ENCODE measurements at places on chromosomes 2 and 18.

GRCh38 chr18:14221689-14222088 lies 89.5 kb upstream of the ZNF519 start:
- no peak for DNase-seq

DNA sequence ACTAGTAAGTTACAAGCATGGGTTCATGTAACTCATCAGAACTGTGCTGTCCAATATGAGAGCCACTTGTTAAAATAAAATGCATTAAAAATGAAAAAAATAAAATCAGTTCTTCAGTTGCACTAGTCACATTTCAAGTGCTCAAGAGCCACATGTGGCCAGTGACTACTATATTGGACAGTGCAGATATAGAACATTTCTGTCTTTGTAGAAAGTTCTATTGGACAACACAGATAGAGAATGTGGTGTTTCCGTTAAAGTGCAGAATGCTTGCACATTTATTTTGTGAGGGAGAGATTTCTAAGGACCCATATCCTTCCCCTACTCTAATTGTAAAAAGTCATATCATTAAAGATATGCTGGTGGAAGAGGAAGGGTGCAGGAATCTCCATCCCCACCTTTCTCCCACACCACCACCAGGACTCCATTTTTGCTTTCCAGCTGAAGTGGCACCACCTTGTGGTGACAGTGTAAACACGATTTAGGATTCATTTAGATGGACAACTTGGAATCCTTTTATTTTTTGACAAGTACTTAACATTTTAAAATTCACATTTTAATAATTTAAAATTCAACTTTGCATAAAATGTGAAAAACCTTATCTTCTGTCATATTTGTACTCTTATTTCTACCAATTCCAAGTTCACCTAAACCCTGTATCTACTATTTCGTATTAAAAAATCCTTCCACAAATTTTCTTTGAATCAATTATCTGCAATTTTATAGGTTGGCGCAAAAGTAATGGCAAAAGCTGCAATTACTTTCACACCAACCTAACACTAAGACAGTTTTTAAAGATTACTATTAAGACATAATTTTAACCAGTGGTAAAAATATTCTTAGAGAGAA lies 9.4 kb upstream of the CD302 start:
- no peak for DNase-seq

- no peak for DNase-seq
These were observed 134.4 kb upstream of the SLC1A4 start for GRCh38 chr2:64854773-64855237.

- DNase-seq: no peak
These were observed 143.0 kb downstream of the ZNF516 start for GRCh38 chr18:76351961-76352581.

DNA sequence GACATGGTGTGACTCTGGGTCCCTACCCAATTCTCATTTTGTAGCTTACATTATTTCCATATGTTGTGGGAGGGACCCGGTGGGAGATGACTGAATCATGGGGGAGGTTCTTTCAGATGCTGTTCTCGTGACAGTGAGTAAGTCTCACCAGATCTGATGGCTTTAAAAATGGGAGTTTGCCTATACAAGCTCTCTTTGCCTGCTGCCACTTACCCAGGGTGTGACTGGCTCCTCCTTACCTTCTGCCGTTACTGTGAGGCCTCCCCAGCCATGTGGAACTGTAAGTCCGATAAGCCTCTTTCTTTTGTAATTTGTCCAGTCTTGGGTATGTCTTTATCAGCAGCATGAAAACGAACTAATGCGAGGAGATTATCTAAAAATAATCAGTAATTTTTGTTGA lies 1683.2 kb upstream of the SLC39A10 start:
- no peak for DNase-seq

DNA sequence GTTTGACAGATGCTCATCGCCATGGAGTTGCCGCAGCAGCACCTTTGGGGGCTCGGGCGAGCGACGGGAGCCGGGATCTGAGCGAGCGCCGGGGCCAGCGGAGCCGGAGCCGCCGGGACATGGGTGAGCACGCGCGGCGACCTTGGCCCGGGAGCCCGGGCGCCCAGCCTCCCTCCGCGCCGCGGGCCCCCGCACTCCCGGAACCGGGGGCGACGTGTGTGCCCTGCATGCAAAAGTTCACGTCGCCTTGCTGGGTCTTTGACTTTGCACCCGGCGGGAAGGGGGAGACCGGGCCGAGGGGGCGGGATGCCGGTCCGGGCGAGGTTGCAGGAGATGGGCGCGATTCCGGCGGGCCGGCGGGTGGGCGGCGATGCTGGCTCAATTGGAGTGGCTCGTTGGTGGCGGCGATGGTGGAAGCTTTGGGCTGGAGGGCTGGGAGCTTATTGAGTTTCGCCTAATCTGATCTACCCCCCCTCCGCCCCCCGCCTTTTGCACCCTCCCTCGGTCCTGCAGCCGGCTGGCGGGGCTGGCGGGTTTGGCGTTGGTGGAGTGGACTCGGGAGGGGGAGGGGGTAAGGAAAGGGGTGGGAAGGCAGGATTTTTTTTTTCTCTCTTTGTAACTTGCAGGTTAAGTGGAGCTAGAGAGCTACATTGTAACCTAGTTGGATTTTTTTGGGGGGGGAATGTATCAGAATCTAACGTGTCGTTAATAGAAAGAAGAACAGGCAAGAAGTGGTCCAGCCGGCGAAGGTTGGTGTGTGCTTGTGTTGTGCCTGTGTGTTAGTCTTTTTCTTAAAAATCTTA lies at the start of gene SETBP1:
TSS of gene SETBP1 (plus strand) at position 616 of the 803 bp plus-strand sequence. CDS start 20,459 bp downstream, outside the sequence.
- DNase-seq: peak; percentile 22

- DNase-seq: peak; percentile 82
These were observed 21.7 kb downstream of the LBH start for GRCh38 chr2:30252723-30253701.

GRCh38 chr2:67881816-67882215 lies 181.0 kb downstream of the C1D start:
- no peak for DNase-seq

DNA sequence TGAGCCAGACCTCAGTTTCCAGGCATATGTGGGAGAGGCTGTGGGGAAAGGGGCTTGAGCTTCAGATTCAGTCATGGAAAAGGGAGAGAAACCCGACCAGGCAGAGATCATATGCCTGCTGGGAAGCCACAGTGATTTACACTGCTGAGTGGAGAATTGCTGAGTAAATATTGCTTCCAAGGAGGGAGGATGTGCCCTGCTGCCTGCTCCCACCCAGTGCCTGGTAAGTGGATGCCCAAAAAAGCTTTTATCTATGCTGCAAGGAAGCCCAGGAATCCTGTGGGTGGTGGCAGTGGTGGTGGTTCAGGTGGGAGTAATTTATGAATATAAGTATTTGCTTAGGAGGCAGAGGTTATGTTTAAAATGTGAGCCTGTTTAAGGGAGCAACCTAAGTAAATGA lies 39.5 kb downstream of the INO80C start:
- no peak for DNase-seq

- no peak for DNase-seq
These were observed 1051.3 kb upstream of the NRXN1 start for GRCh38 chr2:52083214-52083613.

DNA sequence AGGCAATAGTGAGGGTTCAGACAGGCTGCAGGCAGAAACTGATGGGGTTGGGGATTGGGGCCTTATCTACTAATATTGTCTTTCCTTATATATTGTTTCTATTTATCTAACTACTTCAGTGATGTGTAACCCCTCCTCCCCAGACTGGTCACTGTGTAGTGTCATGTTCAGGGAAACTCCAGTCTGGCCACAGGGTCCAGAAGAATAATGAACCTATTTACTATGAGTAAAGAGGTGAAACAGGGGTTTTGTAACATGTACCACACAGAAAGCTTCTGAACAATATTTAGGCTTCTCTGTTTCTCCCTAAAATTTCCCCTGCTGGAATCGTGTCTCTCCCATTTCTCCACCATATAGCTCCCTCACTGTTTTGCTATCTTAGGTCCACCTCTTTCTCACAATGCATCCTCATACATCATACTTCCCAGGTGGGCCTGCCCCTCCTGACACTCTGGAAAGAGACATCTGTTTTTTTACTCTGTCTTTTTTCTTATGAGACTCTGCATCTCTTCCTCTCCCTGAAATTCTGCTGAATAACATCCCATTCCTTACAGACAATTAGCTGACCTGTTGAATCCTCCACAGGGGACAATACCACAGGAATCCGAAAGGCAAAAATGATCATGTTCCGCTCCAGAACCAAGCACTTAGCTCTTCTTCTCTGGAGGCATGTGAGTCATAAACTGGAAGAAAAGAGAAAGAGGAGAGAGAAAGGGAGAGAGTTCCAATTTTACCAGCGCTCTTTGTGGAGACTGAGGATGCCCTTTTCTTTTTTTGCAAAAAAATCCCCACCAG lies 154.8 kb downstream of the ZEB2 start:
- no peak for DNase-seq

DNA sequence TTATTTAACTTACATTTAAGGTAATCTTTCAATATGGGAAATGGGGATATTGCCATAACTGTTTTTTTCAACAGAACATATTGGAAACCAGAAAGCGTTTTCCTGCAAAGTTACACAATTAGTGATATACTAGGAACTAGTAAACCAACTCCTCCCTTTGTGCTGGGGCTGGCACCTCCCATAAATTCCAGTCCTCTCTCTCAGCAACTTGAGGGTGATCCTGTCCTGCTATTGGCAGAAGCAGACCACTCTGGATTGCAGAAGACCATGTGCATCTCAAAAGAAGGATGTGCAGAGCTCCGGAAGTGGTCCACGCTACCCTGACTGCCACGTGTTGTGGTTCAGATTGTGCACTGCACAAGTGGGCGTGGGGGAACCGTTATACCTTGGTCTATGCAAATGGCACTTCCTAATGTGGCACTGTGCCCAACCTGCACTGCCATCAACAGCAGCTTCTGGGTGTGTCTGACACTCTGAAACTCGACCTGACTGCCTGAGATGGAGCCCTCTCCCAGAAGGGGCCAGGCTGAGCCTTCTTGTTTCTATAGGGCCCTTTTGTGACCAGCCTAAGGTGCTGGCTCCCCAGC lies 219.2 kb downstream of the ZNF516 start:
- no peak for DNase-seq

GRCh38 chr2:180699657-180700361 lies 280.6 kb upstream of the UBE2E3 start:
- DNase-seq: no peak

DNA sequence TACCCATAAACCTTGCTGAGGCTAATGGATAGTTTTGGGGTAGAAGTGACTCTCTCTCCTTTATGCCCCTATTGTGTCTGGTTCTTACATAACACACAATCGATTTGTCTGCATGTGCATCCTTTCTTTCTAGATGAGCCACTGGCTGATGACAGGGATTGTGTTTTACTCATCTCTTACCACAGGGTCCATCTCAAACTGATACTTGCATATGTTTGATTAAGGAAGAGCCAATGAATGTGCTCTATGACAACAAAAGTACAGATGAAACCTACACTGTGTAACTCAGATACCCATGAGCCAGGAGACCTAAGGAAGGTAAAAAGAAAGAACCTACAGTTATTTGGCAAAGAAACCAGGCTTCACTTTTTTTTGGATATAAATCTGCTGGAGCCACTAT lies 13.2 kb upstream of the BZW1 start:
- no peak for DNase-seq

DNA sequence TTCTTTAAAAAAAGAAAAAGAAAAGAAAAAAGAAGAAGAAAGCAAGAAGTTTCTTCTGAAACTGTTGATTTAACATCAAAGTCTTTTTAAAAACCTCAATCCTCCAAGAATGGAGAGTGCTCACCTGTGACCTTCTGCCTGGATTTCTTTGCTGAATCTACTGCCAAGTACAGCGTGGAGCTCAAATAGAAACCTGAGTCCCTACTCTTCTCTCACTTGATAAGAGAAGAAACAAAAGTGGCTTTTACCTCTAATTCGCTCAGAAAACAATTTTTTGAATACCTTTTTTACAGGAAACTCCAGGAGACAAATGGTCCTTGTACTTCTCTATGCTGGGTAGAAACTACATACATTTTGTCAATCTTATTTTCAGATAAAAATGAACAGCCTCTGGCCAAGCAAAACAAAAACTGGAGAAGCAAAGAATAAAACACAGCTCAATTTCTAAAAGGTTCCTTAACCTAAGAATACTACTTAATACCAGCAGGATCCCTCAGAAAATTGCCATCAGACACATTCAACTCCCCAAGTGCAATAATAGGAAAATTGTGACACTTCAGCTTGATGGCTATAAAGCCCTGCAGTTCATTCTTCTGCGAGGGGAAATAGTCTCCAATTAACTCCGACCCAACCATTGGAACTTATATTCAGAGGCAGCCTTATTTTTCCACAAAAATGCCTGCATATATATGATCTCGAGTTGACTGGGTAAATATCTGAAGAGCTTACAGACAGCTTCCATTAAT lies 85.8 kb downstream of the GRB14 start:
- no peak for DNase-seq

DNA sequence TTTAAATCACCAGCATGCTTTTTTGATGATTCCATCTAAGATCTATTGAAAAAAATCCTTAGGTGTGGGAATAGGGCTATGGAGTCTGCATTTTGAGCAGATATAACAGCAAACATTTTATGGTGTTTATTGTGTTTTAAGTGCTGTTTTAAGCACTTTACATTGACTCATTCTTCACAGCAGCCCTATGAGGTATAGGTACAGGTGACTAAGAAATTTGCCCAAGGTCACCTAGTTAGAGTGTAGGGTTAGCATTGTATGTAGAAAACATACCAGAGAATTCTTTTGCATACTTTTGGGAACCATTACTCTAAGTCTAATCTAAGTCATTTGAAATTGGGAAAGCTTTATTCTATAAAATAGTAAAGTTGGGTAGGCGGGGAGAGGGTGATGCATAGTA lies 31.3 kb downstream of the PPM1B start:
- DNase-seq: no peak

DNA sequence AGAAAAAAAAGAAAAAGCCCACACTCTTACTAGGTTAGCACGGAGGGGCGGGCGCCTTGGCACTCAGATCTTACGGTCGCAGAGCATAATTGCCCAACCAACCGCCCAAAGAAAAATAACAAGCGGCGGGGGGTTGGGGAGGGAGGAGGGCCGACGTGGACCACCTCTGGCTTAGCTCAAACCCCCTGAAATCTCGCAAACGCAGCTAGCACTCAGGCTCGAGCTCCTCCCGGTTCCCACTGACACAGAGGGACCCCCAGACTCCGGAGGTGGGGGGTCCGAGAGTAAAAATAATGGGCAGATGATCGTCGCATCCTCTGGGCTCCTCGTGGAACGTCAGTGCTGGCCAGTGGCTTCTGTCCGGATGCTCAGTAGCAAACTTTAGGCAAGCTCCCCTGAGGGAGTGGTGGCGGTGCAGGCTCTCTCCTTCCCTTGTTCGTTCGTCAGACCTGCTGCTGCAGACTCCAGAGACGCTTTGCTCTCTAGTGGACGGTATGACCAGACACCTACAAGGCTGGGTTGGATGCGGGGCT lies 12.0 kb downstream of the CATIP start:
- no peak for DNase-seq

DNA sequence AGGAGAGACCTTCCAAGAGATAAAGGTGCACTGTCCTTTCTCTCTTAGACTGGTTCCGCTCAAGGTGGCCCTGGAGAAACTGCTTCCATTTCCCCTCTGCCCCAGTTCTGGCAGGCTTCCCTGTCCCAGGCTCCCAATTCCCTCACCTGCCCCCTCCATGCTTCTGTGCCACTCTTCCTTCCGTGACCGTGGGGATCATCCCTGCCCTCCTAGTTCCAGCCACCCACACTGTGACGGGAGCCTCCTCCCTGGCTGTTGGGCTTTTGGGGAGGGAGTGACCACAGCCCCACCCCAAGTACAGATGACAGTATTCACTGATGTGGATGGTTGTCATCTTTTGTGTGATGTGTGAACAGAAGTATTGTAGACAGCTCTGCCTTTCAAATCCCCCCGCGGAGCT lies 2.8 kb downstream of the IMPA2 start:
- no peak for DNase-seq

Data from stimulated activated CD4-positive, alpha-beta T cell treated with anti-CD3 and anti-CD28 coated beads, Interleukin-1b, Interleukin-23, amount 100 ng/mL, for 48 hours (primary cell).